Left ventricle myocardium inferior (tissue), 1 donor: ENCODE measurements at places on chromosomes 2 and 18. TPM values are rescaled to one million over a fixed set of nuclear protein-coding genes. Genes with fewer than 3 reads are reported as not detected.

The TUBB6 gene
- 81.5 TPM for total RNA-seq

The SLC20A1 gene
- 10.5 TPM for total RNA-seq

GRCh38 chr2:157466764-157467163, 22.9 kb upstream of the CYTIP start:
- H3K36me3 ChIP-seq, result no peaks in the 10 kb centered on the region
- H3K4me3 ChIP-seq, result no peak overlapping the region
- DNase-seq, result no peak
- no peaks in the 10 kb centered on the region for H3K27me3 ChIP-seq
- no peak overlapping the region for H3K27ac ChIP-seq

- peak overlapping the region; percentile 59 for H3K27ac ChIP-seq
- H3K4me3 ChIP-seq, result no peak overlapping the region
- peak; percentile 84 for DNase-seq
- no peaks in the 10 kb centered on the region for H3K27me3 ChIP-seq
These were observed 264.7 kb downstream of the CYP26B1 start for GRCh38 chr2:71882949-71883472.

DNA sequence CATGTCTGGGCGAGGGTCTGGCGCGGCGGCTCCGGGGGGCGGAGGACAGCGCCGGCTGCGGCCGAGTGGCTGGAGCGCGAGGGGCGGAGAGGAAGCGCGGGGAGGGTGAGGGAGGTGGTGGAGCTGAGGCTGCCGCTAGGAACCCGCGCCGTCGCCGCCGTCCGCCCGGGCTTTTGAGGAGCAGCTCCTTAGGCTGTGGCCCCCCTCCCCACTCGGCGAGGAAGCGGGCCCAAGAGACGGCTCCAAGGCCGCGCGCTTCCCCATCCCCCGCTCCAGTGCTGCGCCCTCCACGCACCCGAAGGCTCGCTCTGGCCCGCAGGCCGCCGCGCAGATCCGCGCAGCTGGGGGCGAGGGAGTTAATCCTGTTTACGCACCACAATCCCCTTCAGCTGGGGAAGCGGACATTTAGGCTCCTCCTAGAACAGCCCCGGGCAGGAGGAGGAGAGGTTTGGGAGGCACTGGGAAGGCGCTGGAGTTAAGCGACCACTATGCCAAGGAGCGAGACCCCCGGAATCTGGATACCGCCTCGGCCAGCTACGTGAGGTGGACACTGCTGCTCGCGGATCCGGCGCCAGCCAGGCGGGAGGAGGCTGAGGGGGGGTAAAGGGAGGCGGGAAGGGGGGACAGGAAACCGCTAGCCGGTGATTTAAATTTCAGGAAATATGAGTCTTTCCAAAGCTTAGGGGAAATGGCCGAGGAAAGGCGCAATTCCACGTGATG, at the start of gene CNRIP1:
Gene CNRIP1 (minus strand): TSS at position 552 of the 720 bp plus-strand sequence. CDS start 549 bp downstream, at position 3.
- peak within 1 kb of the TSS; percentile 97 for H3K27ac ChIP-seq
- peaks cover 17% of the 10 kb centered on the region for H3K36me3 ChIP-seq
- peaks cover 45% of the 10 kb centered on the region for H3K4me1 ChIP-seq

DNA sequence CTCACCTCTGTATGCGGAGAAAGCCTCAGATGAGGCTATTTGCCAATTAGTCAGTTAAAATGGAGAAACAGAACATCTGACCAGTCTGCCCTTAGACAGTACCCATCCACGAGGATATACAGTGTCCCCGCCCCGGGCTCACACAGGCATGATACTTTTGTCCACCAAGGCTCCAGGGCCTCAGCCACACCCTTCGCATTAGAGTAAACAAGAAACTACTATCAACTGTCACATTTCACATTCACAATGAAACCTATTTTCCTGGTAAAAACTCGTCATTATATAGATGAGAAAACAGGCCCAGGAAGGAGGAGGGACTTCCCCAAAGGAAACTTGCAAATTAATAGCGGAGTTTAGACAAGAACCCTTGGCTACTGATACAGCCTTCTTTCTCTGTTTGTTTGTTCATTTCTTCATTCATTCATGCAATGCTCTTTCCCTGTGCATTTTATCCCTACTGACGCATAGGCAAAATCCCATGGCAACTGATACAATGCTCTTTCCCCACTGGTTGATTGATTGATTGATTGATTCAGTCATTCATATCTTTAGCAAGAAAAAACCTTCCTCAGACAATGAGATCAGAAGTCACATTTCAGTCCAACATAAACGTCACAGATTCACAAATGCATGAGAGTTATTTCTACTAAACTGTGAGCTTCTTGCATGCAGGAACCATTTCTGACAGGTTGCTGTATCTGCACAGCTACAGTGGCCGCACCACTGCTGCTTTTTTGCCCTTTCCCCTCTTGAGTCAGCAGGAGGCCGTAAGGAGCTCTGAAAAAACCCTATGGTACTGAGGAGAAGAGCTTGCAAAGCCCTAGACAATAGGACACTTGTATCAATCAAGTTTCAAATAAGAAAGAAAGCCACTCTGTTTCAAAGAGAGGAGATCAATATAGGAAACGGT, 777.1 kb downstream of the RNF144A start:
- no peaks in the 10 kb centered on the region for H3K4me1 ChIP-seq
- no peak overlapping the region for H3K4me3 ChIP-seq
- H3K27ac ChIP-seq, result no peak overlapping the region
- DNase-seq, result no peak
- no peaks in the 10 kb centered on the region for H3K27me3 ChIP-seq
- no peaks in the 10 kb centered on the region for H3K36me3 ChIP-seq

DNA sequence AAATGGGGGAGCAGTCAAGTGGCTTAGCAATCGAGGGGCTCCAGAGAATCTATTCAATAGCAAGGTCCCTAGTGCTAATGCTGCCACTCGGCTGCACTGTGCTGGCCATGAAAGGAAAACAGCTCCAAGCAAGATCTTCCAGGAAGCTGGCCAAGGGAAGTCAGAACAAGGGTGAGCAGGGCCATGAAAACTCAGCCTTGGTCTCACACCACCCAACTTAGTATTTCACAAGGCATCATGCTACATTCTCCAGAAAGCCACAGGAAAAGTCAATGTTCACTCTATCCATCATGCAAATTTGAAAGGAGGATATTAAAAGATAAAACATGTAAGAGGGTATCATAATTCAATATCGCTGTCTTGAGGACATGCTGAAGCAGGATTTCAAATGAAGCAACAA, 35.7 kb downstream of the NRP2 start:
- peaks cover 6% of the 10 kb centered on the region for H3K4me1 ChIP-seq
- H3K36me3 ChIP-seq, result no peaks in the 10 kb centered on the region
- no peak overlapping the region for H3K27ac ChIP-seq

The PSD4 gene
- total RNA-seq, result 2.2 TPM

DNA sequence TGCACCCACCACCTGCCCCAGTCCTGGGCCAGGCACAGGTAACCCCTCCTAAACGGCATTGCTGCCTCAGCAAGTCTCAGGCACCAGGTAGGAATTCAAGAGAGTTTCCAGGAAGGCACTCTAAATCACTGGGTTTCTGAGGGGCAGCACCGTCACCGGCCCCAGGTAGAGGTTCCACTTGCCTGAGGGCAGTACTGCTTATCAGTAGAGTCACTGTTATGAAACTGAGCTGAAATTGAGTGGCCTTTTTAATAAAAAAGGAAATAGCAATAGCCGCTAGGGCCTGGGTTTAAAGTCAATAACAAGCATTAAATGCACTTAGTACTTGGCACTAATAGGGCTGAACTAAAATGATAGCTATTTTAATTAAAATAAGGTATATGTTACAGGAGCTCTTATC, 653.7 kb downstream of the METTL4 start:
- no peak overlapping the region for H3K27ac ChIP-seq
- H3K4me1 ChIP-seq, result no peaks in the 10 kb centered on the region
- no peak for DNase-seq
- no peaks in the 10 kb centered on the region for H3K36me3 ChIP-seq
- H3K4me3 ChIP-seq, result no peak overlapping the region

DNA sequence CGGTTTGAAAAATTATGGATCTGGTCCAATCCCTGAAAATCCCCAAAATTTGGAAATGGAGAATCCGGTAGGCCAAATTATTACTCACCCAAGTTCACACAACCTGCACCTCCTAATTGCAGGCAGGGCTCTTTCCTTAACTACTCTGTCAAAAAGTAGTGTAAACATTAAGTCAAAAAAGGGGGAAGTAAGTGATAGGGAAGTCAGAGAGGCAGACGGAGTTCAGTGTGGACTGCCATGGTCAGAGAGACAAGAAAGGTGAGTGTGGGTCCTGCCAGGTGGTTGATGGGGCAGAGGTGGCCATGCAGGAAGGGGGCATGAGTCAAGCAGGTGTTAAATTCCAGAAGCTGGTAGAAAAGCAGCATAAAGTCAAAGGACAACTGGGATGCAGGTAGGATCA, 104.7 kb upstream of the STPG4 start:
- H3K4me3 ChIP-seq, result no peak overlapping the region
- H3K4me1 ChIP-seq, result no peaks in the 10 kb centered on the region
- H3K27ac ChIP-seq, result no peak overlapping the region
- no peak for DNase-seq
- no peaks in the 10 kb centered on the region for H3K27me3 ChIP-seq

DNA sequence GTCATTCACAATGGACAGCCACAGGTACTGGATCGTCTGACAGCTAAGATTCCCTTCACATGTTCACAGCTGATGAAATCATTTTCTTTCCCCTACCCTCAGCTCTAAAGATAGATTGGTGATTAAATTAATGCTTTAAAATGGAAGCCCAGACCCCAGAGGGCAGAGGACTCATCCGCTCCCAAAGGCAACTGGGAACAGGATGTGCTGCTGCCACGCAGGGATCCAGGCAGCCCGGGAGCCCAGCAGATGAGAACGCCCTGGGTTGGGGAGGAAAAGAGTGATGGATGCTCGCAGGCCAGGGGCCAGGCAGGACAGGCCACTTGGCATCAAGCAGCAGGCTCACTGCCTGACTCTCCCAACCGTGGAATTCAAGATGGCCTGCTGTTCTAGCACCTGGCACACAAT, 41.3 kb downstream of the HDHD2 start:
- no peaks in the 10 kb centered on the region for H3K27me3 ChIP-seq
- H3K4me1 ChIP-seq, result peaks cover 5% of the 10 kb centered on the region

DNA sequence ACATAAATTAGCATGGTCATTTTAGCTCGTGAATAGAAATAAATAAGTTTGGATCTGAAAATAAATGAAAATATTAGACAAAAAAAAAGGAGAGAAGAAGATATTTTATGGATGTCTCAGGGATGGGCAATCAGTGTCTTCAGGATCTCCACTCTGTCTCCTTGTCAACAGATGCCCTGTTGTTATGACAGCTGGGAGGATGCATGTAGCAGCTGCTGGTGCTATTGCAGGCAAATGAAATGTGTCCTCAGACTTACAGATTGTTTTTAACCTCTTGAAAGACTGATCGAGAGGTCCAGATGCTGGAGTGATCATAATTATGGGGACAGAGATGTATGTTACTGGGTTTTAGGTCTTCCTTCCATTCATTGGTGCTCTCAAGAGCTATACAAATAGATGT, 24.7 kb upstream of the ARL4C start:
- H3K4me1 ChIP-seq, result no peaks in the 10 kb centered on the region
- H3K4me3 ChIP-seq, result no peak overlapping the region
- no peak overlapping the region for H3K27ac ChIP-seq
- DNase-seq, result no peak
- H3K27me3 ChIP-seq, result peaks cover 12% of the 10 kb centered on the region
- H3K36me3 ChIP-seq, result no peaks in the 10 kb centered on the region

GRCh38 chr2:60152226-60152833, 401.1 kb downstream of the BCL11A start:
- H3K4me1 ChIP-seq, result no peaks in the 10 kb centered on the region
- no peak overlapping the region for H3K4me3 ChIP-seq
- no peak overlapping the region for H3K27ac ChIP-seq

The HTRA2 gene
- total RNA-seq, result 26.6 TPM
